Caudate nucleus (tissue), 63 donors: ENCODE measurements at places on chromosomes 5 and 9.

DNA sequence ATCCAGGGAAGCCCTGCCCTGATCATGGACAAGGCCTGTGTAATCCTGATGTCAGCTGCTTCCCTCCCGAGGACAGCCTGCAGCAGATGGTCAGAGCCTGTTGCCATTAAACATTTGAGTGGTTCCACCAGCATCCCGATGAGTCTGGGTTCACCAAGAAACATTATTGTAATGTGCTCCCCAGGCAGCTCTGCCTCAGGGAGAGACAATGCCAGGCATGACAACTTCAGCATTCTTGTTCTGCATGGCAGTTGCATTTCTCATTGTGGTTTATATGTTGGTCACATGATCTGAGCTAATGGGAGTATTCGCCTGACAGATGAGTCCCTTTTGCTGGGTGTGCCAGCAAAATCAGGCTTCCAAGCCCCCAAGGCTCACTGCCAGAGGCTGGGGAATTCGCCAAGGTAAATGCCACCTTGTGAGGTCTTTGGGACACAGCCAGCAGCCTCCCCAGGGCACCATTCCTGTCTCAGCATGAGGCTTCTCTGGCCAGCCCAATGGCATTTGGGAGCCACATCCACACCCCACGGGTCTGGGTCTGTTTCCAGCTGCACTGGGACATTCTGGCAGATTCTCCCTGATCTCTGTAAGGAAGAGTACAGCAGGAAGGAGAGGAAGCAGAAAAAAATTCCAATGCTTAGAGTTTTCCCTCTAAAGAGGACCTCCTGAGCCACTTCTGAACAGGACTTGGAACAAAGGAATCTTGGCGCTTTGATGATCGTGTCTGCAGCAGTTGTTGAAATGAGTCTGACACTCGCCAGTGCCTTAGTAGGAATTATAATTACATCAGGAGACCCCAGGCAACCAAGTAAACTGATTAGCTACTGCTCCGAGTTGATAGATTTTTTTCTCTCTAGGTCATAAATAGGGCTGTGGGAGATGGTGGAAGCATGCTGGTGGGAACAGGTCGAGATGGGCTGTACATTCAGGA, 18.7 kb downstream of the KCNIP1 start:
- DNase-seq, result no peak

- no peak for DNase-seq
Observed at GRCh38 chr9:686321-686813, 155.1 kb upstream of the DMRT1 start.

DNA sequence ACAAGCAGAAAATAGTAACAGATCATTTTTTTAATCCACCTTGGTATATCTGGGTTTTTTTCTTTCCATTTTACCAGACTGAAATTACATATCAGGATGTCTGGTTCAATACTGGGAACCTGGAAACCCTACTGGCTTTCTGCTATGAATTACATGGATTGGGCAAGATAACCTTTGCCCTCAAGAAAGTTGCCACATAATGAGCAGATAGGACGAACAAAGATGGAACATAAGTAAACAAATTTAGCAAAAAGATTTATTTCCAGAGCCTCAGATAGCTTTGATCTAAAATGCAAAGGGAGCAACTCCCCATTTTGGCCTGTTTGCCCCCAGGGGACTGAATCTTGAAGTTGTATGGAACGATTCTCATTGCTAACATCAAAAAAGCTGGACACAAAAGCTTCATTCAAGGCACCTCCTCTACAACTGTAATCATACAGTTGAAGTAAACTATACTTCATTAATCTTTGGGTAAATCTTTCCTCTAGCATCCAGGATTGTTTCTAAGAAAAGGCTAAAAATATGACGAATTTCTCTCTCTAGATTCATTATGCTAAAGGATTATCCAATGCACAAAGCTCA, 131.6 kb upstream of the PTGER4 start:
- DNase-seq, result no peak

GRCh38 chr9:107638521-107639310, 149.1 kb upstream of the KLF4 start:
- no peak for DNase-seq

DNA sequence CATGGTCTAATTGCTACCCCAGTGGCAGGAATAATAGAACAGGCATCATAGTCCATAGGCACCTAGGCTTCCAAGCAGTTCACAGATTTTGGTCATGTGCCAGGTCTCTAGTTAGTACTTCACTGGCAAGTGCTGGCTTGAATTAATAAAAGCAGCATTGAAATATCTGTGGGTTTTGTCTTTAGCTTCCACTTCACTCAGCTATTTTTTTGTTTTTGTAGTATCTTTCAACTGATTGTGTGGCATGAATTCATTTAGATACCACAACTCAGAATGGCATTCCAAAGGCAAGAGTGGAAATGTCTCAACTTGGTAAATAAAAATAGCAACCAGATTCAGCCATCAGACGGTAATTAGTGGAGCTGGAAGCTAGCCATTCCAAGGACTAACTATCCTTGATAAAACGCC, 27.9 kb upstream of the ITGA2 start:
- no peak for DNase-seq

DNA sequence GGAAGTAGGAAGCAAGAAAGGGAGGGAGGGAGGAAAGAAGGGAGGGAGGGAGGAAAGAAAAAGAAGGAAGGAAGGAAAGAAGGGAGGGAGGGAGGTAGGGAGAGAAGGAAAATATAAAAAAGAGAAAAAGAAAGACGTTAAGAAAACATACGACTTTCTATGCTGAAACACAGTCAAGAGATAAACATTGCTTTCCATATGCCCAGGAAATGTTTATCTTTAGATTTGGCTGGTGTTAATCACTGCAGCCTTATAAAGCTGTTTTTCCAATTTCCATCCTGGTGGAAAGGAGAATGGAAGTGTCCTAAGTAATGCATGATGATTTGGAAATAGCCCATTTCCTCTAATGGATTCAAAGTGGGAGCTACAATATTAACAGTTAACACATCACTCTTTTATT, 524.3 kb downstream of the MTRR start:
- no peak for DNase-seq

GRCh38 chr9:123942542-123942941, 12.6 kb upstream of the DENND1A start:
- DNase-seq, result no peak

DNA sequence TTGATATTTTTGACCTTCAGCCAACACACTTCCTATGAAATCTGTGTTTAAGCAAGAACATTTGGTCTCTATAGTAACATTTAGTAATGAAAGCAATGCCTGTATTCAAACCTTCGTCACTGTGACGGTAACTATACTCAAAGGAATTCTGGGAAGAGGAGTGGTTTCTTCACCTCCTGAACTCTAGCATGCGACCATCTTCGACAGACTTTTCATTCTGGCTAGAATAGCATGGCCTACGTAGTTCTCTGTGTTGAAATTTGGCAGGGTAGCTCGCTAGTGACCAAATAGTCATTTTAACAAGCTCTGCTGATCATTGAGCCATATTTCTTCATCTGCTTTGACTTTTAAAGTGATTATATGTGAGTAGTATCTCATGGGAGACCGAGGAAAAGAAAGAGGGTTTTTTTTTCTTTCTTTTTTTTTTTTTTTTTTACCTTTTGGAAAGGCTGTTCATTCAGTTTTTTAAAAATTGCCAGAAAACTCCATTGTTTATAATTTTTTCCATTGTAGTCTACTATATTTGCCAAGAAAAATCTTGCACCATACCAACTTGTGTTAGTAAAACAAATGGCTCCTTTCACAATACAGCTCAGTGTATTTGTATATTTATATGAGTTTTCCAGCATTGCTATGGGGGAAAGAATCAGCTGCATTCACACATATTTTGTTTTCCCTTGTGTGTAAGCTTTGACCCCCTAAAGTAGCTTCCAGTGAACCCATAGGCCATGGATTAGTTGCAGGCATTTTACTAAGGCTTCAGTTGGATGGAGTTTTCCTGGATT, 166.8 kb downstream of the NNT start:
- DNase-seq, result no peak

DNA sequence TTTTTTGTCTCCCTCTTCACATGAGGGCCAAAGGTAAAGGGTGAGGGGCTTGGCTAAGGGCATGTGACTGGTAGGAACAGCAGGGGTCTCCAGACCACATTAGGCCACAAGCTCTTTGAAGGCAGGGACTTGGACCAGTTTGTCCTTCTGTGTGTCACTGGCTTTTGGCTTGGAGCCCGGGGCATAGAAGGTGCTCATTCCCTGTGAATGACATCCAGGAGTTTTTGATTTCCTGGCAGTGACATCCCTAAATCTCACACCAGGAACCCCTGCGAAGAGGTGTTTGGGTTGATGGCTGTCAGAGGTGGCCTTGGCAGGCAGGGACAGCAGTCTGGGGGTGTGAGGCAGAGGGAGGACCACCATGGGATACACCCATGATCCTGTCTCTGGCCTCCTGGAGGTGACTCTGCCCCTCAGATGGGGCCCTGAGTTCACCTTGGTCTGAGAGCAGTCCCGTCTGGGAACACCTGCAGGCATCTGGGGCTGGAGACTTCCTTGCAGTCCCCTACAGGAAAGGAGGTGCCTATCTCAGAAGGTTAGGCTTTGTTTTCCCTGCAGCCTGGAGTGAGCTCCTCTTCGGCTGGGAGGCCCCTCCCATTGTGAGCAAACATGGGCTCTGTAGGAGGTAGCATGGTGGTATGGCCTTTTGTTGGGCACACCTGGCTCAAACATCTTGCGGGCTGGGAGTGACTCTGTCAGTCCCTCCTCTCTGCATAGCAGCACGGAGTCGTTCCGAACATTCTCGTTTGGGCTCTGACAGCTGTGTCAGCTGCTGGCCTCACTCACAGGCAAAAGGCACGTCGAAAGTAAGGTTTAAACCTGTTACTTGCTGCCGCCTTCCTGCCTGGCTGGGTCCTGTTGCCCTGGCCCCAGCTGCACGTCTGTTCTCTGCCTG, 38.6 kb upstream of the PITX1 start:
- no peak for DNase-seq

- DNase-seq, result no peak
Observed at GRCh38 chr9:91746904-91747303, 203.1 kb downstream of the ROR2 start.

DNA sequence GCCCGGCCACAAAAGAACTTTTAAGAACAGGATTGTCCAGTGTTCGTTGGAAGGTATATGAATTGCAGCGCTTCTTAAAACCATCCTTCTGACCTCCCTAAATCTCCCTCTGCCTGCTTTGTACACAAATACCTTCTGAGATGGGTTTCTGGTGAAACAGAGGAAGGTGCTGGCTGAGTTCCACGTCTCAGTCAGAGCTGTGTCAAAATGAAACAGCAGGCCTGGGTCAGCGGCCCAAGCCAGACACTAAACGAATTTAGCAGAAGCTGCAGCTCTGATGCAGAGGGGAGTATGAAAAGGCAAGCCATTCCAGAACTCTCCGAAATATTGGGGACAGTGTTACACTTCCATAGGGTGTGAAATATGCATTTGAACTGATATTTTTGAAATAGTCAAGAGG, 37.8 kb upstream of the CRB2 start:
- DNase-seq, result no peak
